ENCODE measurements at places on chromosomes 16 and 17.

DNA sequence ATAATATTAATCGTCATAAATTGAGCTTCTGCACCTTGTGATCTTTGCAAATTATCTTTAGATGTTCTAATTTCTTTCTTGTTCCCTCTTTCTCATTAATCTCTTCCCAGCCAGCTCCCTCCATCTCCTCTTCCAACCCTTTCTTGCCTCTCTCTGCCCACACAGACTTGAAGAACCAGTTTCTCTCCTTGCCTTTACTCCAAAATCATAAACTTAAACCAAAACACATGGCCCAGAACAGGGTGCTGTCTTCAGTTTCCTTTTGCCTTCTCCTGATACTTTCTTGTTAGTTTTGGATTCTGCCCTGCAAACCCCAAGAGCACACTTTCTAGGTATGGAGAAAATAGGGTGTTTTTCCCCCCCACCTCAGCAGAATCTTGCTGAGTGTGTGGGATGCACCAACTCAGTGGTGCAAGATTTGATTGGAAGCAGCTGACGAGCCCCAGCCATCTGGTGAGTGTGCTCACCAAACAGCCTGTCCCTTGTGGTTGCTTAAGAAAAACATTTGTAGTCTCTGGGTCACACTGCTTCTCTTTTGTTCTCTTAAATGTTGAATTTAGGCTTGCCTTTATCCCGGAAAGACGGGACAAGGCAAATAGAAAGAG lies 175.8 kb upstream of the MAF start:
- peak; percentile 11 for DNase-seq

DNA sequence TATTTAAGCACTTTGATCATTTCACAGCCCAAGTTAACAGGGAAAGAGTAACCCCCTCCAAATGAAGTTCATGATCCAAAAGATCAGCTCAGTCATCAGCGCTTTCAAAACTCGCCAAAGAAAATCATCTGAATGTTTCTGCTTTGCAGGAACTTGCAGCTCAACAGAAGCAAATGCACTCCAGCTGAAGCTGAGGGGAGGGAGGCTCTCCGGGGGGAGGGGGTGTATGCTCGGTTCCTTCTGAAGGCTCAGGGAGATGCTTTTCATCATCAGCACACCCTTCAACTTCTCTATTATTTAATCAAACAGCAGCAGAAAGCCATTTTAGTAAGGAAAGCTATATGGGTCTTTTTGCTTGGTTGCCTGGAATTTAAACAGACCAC lies 24.4 kb upstream of the ERN1 start:
- DNase-seq: no peak

- no peak for DNase-seq
These were observed 237.7 kb upstream of the ZFHX3 start for GRCh38 chr16:73285436-73286201.

DNA sequence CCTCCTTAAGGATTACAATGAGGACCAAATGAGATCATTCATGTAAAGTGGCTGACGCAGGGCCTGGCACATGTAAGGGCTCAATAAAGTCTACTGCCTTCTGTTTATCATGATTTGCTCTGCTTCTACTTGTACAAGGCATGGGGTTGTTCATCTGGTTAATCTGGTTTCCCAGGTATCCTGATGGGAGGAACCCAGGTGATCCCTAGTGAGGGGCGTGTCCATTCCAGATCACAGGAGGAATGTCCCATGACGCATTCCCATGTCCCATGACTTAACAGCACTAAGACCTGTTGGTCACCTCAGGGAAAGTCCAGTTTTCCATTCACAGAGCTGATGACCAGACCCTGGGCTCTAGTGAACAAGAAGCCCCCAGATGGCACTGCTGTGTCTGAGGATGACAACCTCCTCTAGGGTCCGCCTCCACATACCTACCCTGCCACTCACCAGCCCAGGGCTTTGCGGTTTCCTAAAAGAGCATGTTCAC lies 11.5 kb upstream of the TPPP3 start:
- DNase-seq: no peak

DNA sequence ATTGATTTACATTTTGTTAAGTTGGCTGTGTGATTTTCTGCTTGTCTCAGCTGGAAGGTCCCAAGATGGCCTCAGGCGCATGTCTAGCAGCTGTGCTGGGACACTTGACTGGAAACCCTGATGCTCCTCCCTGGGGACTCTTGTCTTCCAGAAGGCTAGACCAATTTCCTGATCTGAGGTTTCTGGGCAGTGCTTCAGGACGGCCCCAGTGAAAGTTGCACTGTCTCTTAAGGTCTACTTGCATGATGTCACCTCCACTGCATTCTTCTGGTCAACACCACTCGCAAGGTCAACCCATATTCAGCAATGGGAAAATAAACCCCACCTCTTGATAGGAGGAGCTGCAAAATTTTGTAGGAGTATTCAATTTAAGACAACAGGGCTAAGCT lies 116.0 kb downstream of the SALL1 start:
- DNase-seq: no peak

DNA sequence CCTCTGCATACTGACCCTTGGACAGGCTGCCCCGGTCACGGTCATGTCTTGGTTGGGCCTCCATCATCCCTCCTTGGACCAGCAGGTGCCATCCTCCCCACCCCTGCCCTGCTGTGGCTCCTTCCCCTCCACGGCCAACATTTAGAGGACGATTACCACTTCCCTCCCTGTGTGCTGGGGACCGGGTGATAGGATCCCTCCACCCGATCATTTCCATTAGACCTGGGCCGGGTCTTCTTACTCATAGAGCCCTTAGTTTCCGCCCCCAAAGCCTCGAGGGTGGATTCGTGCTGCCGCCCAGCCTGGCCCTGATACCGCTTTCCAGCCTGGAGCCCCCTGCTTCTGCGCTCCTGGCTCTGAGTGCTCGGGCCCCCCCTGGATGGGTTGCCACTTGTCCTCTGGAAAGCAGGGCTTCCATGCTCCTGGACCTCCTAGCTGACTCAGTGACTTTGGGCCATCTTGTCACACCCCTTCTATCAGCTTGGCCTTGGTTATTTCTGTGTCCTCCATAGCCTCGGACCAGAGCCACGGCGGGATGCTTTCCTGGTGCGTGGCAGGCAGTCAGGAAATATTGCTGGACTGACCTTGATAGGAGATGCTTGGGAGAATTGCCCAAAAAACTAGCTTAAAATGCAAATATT lies 171.4 kb downstream of the SEC14L1 start:
- no peak for DNase-seq

DNA sequence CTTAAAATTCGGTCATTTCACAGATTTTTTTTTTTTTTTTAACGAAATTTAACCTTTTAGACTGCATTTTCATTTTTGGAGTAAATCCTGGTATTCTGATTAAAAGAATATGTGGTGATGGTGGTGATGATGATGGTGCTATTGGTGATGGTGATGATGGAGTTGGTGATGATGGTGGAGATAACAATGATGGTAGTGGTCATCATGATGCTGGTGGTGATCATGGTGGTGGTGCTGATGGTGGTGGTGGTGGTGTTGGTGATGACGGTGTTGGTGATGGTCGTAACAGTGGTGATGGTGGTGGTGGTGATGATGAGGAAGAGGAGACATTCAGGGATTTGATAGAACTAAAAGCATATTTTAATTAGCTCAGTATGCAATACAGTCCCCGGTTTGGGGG lies 84.0 kb downstream of the TNRC6C start:
- no peak for DNase-seq

- DNase-seq: no peak
These were observed 150.3 kb downstream of the AATF start for GRCh38 chr17:37098910-37099664.

DNA sequence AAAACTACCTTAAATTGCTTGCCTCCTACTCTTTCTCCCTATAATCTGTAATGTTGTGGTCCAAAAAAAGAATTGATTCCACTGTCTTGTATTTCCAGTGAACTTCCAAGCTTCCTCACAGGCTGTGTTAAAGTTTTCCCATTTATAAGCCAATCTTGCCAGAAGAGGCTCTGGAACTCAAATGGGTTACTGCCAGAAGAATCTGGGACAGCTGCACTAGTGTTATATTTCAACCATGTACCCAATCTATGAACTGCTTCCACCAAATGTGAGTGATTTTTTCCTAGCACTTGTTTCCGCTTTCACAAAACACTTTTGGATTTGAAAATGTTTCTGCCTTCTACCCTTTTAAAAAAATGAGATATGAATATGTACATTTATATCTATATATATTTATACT lies 1.8 kb downstream of the CCDC43 start:
- DNase-seq: no peak

- no peak for DNase-seq
These were observed 4.1 kb downstream of the DECR2 start for GRCh38 chr16:405548-406506.

- peak; percentile 9 for DNase-seq
These were observed 1469.5 kb upstream of the GOT2 start for GRCh38 chr16:60203525-60204124.

DNA sequence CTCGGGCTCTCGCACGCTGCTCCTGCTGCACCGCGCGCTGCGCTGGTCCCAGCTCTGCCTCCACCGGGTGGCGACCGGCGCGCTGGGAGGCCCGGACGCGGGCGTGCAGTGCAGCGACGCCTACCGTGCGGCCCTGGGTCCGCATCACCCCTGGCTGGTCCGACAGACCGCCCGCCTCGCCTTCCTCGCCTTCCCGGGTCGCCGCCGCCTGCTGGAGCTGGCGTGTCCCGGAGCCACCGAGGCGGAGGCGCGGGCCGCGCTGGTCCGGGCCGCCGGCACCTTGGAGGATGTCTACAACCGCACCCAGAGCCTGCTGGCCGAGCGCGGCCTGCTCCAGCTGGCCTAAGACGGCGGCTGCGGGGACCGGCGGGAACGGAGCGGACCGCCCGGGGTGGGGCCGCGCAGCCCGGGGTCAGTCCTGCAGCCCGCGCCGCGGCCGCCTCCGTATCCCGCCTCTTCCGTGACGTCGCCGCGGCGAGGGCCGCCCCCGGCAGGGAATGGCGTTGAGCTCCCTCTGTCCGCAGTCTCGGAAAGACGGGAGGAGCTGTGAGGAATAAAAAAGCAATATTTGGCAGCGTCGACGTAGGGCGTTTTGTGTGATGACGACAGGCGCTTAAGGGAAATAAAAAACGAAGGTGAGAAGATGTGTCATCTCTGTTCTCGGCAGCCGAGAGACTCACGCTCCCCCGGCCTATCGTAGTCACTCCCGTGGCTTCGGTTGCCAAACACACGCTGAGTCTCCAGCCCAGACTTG lies 1.4 kb downstream of the GLTPD2 start:
- peak; percentile 91 for DNase-seq

DNA sequence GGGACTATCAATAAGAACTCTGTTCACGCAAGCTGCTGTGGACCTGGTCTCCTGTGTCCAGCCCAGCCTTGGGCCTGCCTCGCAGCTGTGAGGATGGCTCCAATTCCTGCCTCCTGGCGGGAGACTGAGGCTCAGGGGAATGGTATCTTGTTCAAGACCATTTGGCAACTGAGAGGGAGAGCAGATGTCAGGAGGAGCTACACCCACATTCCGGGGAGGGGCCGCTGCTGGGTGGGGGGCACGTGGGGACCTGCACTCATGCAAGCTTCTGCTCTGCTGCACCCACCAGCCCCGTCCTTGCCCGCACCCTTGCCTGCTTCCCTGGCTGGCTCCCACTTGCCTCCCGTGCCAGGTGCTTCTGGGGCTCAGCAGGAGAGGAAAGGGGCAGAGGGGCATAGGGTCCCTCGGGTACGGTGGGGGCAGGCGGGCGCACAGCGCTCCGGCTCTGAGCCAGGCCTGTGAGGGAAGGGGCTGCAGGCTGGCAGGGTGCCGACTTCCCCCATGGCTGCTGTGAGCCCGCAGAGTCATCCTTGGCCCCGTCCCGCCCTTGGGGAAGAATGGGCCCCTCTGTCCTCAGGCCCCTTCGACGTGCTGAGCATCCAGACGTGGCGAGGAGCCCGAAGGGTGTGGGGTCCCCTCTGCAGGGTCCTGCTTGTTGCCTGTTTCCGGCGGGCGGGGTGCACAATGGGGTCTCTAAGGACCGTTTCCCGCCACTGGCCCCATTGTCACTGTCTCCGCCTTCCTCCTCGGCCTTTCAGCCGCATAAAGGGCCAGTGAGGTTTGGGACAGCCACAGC lies 2.7 kb downstream of the METRN start:
- no peak for DNase-seq
